AG04450 (cell line): ENCODE measurements at places on chromosomes 4 and X.

DNA sequence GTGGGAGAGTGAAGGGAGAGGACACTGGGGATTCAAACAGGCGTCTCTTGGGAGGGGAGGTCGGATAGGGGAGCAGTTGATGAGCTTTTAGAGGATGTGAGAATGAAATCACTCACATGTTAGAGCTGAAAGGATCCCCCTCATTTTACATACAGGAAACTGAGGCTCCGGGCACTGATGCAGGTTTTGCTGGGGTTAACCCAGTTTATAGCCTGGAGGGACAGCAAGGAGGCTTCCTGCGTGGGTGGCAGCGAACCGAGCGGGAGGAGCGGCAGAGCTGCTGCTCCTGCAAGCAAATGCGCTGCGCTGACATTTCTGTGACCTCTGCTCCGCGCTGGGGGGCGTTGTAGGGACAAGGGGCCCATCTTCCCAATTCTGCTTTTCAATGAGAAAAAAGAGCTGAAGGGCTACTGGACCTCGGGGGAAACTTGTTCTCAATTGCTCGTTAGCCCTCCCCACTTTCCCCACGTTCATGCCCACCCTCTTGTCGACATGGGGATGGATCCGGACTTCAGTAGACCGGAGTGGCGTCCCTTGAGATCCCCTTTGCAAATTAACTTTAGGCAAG, 1.2 kb upstream of the NEUROG2 start:
- DNase-seq, result no peak

DNA sequence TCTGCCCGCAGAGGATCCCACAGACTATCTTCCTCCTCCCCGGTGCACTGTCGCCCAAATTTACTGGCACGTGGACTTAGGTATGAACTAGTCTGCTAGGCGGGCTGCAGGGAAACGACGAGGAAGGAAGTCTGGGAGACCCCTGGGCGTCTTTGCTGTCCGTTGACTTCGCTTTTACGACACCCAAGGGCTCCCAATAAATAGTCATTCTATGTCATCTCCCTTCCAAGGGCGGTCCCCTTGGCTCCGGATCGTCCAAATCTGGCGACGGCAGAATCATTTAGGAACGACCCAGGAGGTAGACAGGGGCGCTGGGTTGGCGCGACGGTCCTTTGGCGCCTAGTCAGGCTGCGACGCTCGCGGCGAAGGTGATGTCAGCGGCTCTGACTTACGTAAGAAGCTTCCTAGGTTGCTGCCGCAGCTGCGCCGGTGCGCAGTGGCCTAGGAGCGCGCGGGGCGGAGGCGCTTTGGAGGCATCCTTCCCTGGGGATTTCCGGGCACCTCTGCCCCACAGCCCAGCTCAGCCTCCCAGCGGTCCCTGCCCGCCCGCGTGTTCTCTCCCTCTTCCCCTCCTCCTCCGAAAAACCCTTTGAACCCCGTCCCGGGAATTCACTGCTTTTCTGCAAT, 2.2 kb downstream of the NHS start:
- no peak for DNase-seq

GRCh38 chrX:69138512-69138911, 26.7 kb downstream of the PJA1 start:
- DNase-seq, result no peak

DNA sequence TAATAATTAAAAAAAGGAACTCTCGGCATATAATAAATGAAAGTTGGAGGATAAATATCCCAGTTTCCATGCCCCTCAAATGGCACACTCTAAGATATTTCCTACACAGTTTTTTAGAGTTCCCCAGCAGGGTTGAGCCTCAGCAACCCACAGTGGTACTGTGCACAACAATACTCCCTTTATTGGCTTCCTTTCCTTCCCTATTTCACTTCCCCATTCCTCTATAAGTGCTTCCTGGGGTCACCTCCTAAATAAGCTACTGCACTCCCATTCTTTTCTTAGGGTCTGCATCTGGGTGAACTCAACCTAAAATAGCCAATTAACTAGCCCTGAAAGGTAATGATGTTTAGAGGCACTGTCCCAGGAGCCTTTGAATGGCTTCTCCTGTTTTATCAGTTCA, 76.4 kb upstream of the NHS start:
- no peak for DNase-seq

GRCh38 chr4:57550198-57550597, 440.0 kb upstream of the IGFBP7 start:
- no peak for DNase-seq

DNA sequence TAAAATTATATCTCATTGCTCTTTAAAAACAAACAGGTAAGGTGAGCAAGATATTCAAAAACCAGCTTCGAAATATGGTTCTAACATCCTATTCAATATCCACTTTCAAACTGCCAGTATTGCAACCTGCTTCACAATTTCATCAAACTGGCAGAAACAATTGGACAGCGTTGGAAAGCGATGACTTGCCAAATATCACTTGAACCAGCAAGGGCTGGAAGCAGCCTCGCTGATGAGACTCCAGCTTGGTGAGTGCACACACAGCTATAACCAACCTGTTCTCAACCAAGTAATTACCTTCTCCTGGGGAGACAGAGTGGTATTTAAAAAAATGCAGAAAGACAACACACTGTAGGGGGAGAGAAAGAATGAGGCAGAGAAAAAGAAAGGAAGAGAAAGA, 155.8 kb upstream of the RAI2 start:
- DNase-seq, result no peak

DNA sequence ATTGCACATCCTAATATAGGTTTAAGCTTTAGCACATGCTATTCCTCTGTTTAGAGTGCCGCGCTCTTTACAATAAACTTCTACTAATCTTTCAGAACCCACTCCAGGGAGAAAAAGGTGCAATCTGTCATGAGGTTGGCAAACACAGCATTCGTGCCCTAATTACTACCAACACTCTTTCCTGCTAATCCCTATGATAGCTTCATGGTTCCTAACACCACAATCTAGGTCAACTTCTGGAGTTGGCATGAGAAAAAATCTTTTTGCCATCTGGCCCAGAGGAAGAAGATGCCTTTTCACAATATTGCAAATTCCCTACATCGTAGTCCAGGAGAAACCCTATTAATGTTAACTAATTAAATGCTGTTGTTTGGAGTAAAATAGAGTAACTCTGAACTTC, 39.6 kb downstream of the TMA16 start:
- DNase-seq, result no peak

GRCh38 chrX:108359806-108360602, 78.2 kb downstream of the COL4A6 start:
- DNase-seq, result peak; percentile 33

DNA sequence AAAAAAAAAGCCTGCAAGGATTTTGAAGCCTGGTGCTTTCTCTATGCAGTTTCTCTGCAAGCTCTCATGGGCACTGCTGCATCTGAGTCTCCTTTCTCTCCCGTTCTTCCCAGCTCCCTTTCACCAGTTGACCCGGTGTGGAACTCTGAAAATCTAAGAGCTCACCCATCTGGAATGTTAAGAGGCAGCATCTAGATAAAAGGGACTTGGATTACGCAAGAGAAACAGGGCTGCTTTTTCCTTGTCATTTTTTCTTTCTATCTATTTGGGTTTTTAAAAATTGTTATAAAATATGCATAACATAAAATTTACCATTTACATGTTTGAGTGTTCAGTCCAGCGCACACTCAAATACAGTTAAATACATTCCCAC, 95.2 kb upstream of the RPS6KA3 start:
- no peak for DNase-seq

- no peak for DNase-seq
These were observed 36.7 kb downstream of the ARX start for GRCh38 chrX:24979081-24979480.

DNA sequence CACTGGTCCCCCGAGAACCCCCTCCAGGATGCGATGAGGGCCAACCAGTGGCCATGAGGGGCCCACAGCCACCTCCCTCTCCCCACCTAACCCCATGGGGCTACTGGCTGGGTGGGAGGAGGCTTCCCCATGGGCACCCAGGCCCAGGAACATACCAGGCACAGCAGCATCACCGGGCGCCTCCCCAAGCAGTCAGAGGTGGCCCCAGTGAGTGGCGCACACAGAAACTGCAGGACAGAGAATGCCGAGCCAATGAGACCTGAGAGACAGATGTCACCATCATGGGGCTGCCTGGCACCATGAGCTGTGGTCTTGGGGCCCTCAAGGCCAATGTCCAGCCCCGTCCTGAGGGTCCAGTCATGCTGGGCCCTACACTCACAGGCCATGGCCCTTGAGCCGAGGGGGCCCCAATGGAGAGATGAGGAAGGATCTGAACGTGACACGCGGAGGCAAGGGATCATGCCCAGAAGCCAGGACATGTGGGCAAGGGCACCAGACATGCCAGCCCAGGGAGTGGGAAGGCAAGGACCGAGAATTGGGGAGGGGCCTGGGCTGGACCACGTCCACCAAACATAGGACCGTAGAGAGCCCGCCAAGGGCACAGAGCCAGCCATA, 30.1 kb downstream of the NOP14 start:
- no peak for DNase-seq

DNA sequence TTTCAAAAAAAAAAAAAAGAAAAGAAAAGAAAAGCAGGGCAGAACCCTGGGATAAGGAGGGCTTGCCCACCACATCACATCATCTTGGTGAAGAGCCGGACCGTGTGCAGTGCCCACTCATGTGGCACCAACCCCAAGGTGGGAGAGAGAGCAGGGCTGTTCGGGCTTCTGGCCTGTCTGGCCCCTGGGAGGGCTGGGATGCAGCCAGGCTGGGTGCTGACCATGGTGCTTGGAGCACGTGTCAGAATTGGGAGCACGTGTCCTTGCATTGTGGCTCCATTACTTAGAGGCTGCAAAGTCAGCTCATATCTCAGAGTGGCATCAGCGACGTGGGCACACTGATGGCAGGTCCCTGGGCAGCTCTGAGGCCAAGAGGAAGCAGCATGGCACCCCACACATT, 100.9 kb upstream of the AFAP1 start:
- DNase-seq, result no peak

- no peak for DNase-seq
These were observed 297.5 kb downstream of the STPG2 start for GRCh38 chr4:97845758-97846157.

GRCh38 chrX:11787564-11787963, 29.5 kb downstream of the MSL3 start:
- peak; percentile 1 for DNase-seq

GRCh38 chrX:91414713-91415112, 19.9 kb upstream of the PABPC5 start:
- DNase-seq, result no peak

DNA sequence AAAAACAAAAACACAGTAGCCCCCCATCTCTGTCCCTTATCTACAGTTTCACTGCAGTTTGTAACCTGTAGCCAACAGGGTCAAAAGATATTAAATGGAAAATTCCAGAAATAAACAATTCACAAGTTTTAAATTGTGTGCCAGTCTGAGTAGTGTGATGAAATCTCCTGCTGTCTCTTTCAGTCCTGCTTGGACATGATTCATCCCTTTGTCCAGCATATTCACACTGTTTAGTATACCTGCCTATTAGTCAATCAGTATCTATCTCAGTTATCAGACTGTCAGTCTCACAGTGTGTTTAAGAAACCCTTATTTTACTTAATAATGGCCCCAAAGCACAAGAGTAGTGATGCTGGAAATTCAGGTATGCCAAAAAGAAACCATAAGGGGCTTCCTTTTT, 21.9 kb downstream of the CNOT6L start:
- DNase-seq, result no peak

GRCh38 chr4:57187246-57187645, 77.1 kb upstream of the IGFBP7 start:
- no peak for DNase-seq

- no peak for DNase-seq
These were observed 14.3 kb downstream of the CBR4 start for GRCh38 chr4:168995537-168996295.

DNA sequence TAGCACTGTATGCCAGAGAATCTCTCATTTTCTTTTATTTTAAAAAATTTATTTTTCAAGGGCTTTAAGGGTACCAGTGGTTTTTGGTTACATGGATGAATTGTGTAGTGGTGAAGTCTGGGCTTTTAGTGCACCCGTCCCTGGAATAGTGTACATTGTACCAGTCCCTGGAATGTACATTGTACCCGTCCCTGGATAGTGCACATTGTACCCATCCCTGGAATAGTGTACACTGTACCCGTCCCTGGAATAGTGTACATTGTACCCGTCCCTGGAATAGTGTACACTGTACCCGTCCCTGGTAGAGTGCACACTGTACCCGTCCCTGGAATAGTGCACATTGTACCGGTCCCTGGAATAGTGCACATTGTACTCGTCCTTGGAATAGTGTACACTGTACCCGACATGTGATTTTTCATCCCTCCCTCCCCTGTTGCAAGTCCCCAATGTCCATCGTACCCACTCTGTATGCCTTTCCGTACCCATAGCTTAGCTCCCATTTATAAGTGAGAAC, 56.1 kb upstream of the HELT start:
- no peak for DNase-seq

DNA sequence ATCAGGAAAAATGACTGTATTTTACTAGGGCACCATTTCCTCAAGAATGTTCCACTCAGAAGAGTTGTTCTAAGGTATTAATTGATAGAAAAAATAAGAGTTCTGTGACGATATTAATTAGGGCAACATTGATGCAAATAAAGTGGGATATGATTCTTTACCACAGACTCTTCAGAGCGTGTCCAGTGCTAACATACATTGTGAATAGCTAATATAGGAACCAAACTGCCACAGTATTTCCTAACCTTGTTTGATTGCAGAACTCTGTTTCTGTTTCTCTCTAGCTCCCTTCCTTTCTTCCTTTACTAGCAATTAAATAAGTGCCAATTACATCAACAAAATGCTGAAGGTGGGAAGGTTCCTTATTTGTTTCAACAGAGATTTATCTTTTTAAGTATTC, 154.1 kb upstream of the CPEB2 start:
- DNase-seq, result no peak
